ENCODE measurements at places on chromosomes 5 and 9.

- peak; percentile 62 for DNase-seq
Observed at GRCh38 chr9:35736201-35736633, 3.8 kb downstream of the CREB3 start.

DNA sequence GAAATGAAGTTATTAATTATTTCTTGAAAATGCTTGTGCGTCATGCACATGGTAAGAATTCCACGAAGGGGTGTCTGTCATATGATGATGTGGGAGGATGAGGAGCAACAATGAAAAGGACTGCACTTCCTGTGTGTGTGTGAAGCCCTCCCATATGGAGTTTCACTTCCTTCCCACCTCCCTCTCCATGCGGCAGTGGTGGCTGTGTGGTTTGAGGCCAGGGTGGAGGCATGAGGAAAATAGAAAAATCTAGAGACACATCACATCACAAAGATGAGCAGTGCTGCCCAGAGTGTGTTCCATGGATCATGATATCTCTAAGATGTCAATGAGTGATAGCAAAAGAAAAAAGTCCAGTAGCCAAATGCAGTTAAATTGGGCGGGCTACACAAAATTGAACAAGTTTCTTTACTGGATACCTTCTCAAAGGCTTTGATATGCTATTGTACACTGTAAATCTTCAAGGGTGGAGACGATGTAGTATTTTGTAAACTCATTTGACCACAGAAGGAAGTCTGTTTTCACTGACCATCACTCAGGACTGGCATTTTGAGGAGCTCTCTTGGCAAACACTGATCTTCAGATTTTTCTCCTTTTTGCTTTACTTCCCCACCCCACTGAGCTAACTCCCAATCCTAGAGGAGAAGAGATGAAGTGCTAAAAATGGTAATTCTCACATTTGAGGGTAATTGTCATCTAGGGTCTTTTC, 55.7 kb upstream of the EQTN start:
- no peak for DNase-seq

GRCh38 chr9:4170231-4170630, 129.6 kb downstream of the GLIS3 start:
- DNase-seq: no peak

DNA sequence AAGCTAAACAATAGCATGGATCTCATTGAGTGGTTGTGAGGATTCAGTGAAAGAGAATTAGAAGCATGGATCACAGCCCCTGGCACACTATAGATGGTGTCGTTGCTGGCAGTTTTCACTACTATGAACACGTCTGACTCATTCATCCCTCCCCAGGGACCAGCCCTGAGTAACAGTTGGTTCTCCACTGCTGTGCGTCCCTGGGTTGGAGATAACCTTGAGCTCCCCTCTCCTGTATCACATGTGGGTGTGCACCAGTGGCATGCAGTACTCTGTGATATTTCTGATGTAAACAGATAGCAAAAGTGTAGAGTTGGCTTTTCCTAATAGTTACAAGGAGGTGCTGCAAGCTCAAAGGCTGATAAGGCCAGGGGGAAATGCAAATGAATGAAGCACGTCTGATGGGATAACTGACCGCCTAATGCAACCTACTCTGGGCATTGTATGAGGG, 8.8 kb upstream of the LCP2 start:
- no peak for DNase-seq

GRCh38 chr9:98374385-98375051, 119.1 kb upstream of the TBC1D2 start:
- no peak for DNase-seq

DNA sequence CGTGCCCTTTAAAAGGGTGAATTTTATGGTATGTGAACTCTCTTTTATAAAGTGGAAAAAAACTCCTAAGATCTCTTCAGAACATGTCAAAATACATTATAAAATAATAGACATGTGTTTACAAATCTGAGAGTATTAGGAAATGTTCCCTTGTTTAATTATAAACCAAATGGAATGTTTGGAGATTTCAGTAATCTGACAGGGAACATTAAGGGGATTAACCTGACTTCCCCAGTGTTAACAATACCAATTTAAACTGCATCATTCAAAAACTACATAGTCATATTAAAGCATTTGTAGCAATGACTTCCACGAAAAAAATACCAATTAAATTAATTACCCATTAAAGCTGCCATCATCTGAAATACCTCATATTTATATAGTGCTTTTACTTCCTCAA, 1.6 kb upstream of the OCLN start:
- no peak for DNase-seq

DNA sequence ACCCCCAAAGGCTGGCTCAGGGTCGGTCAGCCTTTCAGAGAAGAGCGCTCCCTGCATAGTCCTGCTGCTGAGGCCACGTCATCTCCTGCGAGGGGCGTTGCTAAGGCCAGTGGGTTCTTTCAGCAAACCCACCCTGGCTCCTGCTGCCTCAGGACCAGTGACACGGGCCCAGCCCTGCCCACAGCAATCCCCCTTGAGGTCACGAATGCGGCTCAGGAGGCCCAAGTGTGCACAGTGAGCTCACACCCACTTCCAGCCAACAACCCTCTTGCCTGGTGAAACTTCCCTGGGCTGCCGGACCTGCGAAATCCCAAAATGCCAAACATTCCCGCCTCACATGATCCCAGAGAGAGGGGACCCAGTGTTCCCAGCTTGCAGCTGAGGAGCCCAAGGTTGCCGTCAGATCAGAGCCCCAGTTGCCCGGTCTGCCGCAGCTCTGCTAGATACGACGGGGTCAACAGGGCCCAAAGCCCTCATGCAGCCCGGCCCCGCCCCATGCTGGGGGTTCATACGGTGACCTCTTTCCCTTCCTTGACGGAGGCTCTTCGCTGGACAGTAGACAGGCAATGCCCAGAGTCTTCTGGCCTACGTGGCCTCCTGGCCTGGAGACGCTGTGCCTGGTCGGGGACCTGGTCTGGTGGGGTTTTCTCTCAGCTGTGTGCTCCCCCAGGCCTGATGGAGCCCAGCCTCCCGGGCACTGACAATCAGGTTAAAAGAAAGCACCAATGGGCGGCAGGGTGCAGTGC, 116.4 kb upstream of the COL5A1 start:
- no peak for DNase-seq

GRCh38 chr9:135213566-135213965, 126.1 kb downstream of the OLFM1 start:
- no peak for DNase-seq

DNA sequence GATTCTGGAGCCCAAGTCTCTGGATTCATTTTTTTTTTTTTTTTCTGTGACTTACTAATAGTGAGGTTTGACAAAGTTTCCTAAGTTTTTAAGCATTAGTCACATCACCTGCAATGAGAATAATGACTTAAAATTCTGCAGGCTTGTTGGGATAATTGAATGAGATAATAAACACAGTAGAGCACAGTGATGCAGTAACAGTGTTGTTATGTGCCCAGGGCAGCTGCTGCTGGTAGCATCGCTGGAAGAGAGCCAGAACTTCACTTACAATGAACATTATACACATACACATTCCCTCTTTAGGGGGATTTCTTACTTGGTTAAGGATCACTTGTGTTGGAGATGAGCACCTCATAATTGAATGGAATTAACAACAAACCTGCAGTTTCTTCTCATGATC, 78.9 kb downstream of the ALDH7A1 start:
- DNase-seq: no peak

GRCh38 chr5:25295067-25295466, 650.3 kb upstream of the CDH10 start:
- no peak for DNase-seq

GRCh38 chr5:138458384-138458783, 6.9 kb upstream of the EGR1 start:
- DNase-seq: no peak

DNA sequence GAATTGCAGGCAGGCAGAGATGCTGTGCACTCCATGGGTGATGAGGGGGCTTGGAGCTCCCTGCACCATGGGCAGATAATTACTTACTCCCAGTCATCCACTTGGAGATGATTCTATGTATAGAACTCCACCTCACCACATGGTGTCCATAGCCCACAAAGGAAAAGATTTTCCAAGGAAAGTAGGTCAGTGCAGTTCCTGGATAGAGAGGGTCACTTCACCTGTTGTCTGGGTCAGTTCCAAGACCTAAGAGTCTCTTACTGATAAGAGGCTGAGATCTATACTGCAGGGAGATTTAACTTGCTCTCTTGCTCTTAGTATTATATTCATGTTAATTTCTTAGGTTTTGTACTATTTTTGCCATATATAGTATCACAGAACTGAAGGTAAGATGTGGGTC, 113.9 kb upstream of the BRINP1 start:
- no peak for DNase-seq

DNA sequence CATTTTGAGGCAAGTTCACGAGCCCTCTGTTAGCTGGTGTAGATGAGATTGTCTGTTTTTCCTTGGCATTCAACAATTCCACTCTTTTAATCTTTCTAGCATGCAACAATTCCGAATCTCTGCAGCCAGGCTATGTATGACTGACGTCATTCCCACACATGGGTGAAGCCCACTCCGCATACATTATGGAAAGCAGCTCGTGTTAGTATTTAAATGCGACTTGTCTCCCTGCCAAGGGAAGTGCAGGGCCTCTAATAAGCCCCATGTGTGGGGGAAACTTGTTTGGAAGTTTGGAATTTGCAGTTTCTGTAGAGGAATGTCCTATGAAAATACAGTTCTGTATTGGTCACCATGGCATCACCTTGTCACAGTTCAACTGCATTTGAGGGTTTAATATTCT, 146.0 kb upstream of the FBXL7 start:
- no peak for DNase-seq

DNA sequence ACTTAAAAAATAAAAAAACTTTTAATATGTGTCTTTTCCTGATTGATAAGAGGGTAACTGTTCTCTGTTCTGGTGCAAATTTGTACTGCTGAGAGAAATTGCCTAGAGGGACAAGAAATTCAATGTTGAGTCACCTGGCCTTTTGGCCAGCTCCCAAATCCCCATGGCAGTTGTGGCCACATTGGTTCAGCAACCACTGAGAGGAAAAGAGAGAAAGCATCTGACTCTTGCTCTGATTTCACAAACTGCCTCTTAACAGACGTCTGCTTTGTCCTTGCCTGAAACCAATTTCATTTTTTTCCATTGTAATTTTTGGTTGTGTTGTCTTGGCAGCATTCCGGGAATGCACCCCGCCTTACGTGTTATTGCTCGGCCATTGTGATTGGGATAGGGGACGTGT, 42.4 kb downstream of the NTRK2 start:
- DNase-seq: no peak

All from naive thymus-derived CD8-positive, alpha-beta T cell (primary cell).